Stimulated activated CD4-positive, alpha-beta T cell treated with anti-CD3 and anti-CD28 coated beads, Interleukin-1b, Interleukin-23, amount 100 ng/mL, for 1 hour (primary cell): ENCODE measurements at places on chromosomes 13 and 19.

DNA sequence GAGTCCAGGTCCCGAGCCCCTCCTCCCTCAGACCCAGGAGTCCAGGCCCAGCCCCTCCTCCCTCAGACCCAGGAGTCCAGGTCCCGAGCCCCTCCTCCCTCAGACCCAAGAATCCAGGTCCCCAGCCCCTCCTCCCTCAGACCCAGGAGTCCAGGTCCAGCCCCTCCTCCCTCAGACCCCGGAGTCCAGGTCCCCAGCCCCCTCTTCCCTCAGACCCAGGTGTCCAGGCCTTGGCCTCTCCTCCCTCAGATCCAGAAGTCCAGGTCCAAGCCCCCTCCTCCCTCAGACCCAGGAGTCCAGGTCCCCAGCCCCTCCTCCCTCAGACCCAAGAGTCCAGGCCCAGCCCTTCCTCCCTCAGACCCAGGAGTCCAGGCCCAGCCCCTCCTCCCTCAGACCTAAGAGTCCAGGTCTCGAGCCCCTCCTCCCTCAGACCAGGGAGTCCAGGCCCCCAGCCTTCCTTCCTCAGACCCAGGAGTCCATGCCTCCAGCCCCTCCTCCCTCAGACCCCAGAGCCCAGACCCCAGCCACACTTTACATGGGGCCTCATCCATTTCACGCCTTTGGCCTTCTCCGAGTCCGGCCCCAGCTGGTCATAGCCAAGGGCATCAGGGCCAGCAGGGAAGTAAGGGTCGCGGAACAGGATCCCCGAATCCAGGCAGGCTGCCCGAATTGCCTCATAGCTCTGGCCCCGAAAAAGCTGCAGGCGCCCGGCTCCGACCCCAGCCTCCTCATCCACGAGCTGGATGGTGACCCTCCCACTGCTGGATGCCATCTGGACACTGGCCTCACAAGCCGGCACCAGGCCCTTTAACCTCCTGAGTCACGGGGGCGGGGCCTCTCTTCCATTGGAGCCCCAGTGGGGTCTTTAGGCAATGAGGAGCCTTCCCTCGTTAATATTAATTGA is 628 bp downstream of the CAPN12 start:
- no peak for DNase-seq

DNA sequence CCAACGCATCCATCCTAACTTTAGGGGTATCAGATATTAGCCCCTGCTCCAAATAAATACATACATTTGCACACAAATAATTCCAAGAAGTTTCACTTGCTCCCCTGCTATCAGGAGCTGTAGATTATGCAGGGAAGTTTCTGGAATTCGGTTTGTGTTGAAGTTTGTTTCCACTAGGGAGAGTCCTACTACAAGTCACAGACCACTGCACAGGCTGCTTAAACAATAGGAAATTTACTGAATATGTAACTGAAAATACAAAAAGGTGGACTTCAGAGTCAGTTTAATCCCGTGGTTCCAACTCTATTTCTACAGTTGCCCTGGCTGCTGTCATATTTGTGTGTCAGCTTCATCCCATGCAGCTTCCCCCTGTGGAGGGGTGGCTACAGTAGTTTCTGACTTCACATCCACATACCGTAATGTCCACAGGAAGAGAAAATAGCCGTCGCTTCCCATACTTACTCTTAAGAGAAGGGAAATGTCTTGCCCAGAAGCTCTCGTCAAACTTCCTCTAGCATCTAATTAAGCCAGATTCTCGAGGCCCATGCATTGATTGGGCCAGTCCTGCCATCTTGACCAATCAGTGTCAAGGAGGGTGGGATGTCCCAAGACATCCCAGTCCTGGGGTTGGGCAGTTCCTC is 286.6 kb downstream of the COG6 start:
- no peak for DNase-seq

- DNase-seq: no peak
These were observed 18.8 kb downstream of the SMG9 start for GRCh38 chr19:43735957-43736356.

GRCh38 chr19:2770055-2771013 is 12.7 kb downstream of the SGTA start:
- DNase-seq: no peak

- no peak for DNase-seq
These were observed 1.2 kb downstream of the CGB7 start for GRCh38 chr19:49056101-49056901.

DNA sequence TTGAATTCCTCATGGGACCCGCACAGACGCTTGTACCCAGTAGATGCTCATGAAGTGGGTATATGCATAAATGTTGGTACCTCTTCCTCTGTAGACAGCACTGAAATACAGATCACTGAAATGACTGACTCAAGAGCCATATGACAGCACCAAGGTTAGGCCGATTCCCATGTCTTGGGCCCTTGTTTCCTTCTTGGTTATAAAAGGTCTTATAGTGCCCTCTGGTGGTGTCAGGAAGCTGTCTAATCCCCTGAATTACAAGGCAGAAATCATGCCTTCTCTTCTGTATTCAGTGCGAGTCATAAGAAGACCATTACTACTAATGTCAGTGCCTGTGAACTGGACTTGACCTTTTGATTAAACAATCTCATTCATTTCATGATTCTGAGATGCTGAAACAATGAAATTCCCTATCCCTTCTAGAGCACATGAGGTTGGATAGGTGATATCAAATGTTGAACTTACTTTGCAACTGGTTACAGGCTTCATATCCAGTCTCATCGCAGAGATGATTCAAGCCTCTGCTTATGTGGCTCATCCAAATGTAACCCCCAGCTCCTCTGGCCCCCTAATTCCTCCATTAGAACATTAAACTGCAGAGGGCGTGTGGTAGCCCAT is 59.7 kb downstream of the SPATA13 start:
- DNase-seq: no peak

- no peak for DNase-seq
These were observed 17.0 kb upstream of the COX7A1 start for GRCh38 chr19:36169084-36169760.

GRCh38 chr19:50255115-50255514 is 51.7 kb downstream of the MYH14 start:
- DNase-seq: no peak

- DNase-seq: no peak
These were observed 161.1 kb downstream of the LACC1 start for GRCh38 chr13:44040818-44041100.

DNA sequence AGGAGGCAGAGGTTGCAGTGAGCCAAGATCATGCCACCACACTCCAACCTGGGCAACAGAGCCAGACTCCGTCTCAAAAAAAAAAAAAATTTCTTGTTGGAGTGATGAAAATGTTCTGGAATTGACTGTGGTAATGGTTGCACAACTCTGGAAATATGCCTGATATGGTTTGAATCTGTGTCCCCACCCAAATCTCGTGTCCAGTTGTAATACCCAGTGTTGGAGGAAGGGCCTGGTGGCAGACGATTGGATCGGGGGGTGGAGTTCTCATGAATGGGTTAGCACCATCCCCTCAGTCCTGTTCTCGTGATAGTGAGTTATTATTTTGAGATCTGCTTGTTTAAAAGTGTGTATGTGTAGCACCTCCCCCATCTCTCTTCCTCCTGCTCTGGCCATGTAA is 41.1 kb upstream of the MAP3K10 start:
- DNase-seq: no peak

- DNase-seq: no peak
These were observed 4.3 kb downstream of the HRC start for GRCh38 chr19:49150944-49151243.

- DNase-seq: no peak
These were observed 195.7 kb upstream of the UBL3 start for GRCh38 chr13:30045916-30046704.

- no peak for DNase-seq
These were observed 120.6 kb upstream of the GPR12 start for GRCh38 chr13:26881154-26881553.

DNA sequence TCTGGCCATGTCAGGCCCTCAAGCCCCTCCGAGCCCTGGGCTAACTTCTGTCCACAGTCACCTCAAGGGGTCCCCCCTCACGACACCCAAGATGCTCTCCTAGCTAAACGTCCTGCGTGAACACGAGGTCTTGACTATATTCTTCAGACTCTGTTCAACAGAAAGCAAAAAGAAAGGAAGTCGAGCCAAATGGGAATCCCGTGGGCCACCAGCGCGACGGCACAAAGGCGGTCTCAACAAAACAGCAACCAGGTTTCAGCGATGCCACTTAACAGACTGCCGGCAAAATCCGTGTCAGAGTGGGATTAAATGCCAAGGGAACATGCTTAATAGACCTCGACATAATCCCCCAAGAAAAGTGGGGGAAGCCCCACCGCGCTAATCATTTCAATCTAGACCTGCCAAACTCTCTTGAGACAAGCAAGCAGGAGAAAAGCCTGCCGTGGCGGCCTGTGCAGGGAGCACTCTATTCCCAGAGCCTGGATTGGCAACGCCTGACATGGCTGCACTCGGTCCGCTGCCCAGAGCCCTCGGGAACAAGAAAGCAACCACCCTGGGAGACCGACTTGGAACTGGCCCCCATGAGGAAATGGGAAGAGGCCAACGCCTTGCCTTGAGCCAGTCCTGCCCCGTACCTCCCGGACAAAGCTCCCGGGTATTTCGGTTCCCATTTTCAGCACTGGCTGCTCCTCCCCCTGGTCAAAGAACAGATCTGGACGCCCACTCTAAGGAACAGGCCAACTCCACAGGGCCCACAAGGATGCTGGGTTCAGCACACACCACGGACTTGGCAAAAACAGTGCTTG is 16.0 kb downstream of the ZC3H4 start:
- no peak for DNase-seq

GRCh38 chr13:100139817-100140216 is 50.9 kb downstream of the PCCA start:
- DNase-seq: no peak

- DNase-seq: no peak
These were observed 435.6 kb downstream of the FOXO1 start for GRCh38 chr13:40230833-40231266.

GRCh38 chr13:45156565-45157361 is 36.5 kb downstream of the GTF2F2 start:
- no peak for DNase-seq

- DNase-seq: no peak
These were observed 1075.0 kb downstream of the DIAPH3 start for GRCh38 chr13:59088716-59089115.

DNA sequence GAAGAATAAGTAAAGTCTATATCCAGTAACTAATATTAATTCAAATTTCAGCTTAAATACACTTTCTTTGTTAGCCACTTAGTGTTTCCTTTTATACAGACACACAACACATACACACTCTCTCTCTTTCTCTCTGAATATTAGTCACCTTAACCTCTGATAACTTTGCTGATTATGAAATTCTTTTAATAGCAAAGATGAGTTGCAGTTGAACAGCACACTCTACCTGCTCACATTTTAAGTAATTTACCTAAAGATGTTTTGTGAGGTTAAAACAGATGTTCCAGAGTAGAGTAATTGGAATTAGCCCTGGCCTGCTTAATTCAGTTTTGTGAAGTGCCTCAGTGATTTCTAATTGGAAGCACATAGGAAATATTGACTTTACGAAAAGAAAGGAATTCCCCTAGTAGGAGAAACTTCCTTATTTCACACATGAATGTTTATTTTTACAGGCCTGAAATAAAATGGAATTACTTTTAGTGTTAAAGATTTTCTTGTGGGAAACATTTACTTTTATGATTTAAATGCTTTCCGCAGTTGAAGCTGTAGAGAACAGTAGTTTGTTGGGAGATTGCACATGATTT is 184.3 kb downstream of the MYO16 start:
- no peak for DNase-seq

DNA sequence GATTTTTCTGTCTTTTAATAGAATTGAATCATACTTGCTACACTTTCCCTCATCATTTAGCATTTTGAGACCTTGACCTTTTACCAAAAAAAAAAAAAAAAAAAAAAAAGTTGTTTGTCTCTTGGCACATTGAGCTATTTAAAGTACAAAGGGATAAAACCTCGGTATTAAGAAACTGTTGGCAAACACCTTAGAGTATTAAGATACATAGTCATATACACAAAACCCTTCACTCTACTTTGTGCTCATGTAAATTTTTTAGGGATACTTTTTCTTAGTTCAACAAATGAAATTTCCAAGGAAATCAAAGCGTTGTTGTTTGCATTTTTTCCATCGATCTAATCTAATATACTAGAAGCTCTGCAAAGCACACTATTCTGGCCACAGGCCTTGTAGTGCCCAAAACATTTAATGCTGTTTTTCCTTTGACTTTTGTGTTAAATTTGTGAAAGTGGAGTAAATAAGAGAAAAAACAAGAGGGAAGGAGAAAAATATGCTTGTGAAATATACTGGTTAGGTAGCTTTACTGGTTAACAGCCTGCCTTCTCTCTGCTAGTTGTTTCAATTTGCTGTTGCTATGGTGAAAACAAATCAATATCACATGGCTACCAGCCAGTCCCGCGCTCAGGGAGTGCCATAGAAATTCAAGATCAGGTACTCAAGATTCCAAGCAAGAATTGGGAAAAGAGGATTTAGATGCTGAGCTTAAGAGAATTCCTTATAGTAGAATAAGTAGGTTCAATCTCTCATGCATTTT is 2.6 kb downstream of the MBNL2 start:
- DNase-seq: no peak

DNA sequence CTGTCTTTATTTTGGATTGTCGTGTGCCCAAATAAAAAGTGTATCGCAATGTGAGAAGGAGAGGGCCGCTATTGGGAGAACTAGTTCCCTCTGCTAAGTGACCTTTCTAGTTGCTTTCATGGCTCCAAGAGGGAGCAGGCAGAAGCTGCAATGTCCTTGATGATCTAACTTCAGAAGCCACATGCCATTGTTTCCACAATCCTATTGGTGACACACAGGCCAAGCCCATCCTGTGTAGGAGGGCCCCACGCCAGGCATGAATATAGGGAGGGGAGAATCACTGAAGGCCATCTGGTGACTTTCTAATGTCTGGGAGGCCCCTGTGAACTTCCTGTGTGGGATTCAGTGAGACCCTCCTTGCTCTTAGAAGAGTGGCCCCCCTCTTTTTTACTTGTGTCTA is 47.8 kb upstream of the KPNA3 start:
- no peak for DNase-seq

DNA sequence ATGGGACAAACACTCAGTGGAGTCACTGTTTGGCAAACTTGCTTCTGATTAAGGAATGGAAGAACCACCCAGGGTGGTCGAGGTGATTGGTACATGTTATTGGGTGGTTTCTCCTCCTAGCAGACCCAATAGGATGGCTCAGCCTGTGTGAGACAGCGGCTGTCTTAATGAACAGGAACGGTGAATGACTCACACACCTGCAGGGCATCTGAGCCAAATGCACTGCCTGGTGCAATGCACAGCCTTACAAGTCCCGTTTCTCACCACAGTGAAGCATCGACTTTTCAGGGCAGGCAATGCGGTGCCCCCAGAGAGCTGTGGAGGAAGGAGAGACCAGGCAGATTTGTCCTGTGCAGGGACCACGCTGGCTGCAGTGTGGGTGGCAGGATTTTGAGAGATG is 238.5 kb downstream of the FGF9 start:
- DNase-seq: no peak

DNA sequence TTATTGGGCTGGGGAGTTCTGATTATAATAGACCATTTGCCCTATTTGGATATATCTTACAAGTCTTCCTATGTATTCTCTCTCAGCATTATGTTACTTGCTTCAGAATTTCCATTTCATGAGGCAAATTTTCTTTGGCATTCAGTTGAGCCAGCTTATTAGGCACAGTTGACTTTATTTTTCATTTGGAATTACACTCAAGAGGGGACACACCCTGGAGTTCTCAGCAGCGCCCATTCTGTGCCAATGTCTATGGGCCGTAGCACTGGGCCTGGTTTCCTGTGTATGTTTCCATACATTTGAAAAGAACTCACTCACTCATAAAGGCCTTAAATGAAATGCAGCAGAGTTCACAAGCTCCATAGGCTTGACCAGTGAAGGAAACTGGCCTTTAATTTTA is 138.5 kb downstream of the KLF12 start:
- DNase-seq: no peak

GRCh38 chr13:87536899-87537298 is 134.3 kb upstream of the SLITRK5 start:
- no peak for DNase-seq
